ENCODE measurements at places on chromosomes 12 and 14. TPM values are rescaled to one million over a fixed set of nuclear protein-coding genes. Genes with fewer than 3 reads are reported as not detected.

PLEKHA5 gene
- 43.7 TPM for total RNA-seq

HOXC12 gene
- not detected for total RNA-seq

LRP1 gene
- 258 TPM for total RNA-seq

MORN3 gene
- 0.65 TPM for total RNA-seq

FAR2 gene
- 7.3 TPM for total RNA-seq

CABP1 gene
- total RNA-seq = 2.1 TPM

SOCS2 gene
- total RNA-seq = 31.1 TPM

PRR4 gene
- total RNA-seq = 0.37 TPM

ALDH1L2 gene
- total RNA-seq = 44.7 TPM

PCNX4 gene
- 50.9 TPM for total RNA-seq

FGF6 gene
- total RNA-seq = not detected

TMEM233 gene
- total RNA-seq = 0.14 TPM

ABCD4 gene
- 21.9 TPM for total RNA-seq

SERPINA4 gene
- total RNA-seq = not detected

USP30 gene
- 6.0 TPM for total RNA-seq

LRRC43 gene
- total RNA-seq = 2.6 TPM

KCTD10 gene
- total RNA-seq = 83.9 TPM

ATF1 gene
- 30.1 TPM for total RNA-seq

C12orf50 gene
- total RNA-seq = not detected

ASCL1 gene
- not detected for total RNA-seq

TROAP gene
- 3.7 TPM for total RNA-seq

SPX gene
- total RNA-seq = 0.18 TPM
